ENCODE measurements at places on chromosomes 11 and 22.

DNA sequence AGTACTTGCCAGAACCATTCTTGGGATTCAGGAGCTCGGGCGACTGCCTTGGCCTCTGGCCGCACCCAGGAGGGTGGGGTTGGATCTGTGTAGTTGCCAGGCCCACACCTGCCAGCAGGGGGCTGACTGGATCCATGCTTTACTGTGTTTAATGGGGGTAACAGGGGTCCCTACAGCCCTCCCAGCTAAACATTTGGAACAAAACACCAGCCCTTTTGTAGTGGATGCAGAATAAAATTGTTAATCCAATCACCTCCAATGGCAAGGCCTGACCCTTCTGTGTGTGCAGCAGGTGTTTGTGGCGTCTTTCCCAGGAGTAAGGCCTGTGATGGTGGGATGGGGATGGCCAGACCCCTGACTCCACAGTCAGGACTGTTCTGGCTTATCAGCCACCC, 22.5 kb downstream of the SUN2 start:
- peak; percentile 72 for DNase-seq

GRCh38 chr11:17598700-17599459, 51.8 kb downstream of the OTOG start:
- DNase-seq = peak; percentile 82

DNA sequence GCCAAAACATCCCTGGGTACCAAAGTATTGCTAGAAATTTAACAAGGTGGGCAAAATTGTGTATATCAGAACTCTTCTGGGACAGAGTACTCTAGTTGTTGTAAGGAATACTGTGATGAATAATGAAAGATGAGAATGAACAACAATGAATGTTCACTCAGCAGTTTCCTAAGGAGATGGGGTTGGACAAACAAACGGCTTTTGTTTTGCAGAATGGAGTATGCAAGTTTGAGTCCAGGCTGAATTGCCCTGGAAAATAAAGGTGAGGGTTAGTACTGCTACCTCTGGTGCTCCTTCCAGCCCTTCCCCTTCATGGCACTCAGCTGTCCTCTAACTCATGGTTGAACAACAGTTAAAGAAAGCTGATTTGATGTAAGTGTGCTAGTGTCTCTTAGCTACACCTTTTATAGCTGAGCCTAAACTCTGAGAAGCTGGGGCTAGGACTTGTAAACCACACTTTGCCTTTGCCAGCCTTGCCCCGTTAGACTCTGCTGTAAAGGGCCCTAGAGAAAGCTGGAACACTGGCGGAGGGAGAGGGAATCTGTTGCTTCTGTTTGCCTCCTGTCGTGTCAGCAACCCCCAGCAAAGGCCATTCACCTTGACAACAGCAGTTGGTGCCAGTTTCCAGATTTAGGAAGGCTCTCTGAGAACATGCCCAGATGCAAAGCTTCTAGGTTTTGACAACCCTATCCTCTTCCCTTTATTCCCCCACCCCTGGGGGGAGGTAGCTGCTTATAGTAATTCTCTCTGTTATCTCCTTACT, 41.2 kb upstream of the POLD3 start:
- no peak for DNase-seq

DNA sequence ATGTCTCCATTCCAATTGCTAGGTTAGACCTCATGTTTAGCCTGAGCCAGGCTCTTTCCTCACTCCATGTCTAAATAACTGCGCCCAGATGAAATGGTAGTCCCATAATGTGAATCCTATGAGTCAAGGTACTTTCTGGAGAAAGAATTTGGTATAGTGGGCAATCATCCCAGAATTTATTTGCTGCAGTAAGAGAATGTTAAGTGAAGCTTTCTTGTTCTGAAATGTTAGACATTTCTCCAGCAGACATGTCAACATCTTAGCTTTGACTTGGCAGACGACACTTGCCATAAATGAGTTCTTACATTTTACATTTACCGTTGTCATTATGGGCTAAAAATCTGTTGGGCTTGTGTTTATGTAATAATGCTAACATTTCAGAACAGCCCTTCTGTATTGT, 165.2 kb downstream of the PGR start:
- DNase-seq = no peak

DNA sequence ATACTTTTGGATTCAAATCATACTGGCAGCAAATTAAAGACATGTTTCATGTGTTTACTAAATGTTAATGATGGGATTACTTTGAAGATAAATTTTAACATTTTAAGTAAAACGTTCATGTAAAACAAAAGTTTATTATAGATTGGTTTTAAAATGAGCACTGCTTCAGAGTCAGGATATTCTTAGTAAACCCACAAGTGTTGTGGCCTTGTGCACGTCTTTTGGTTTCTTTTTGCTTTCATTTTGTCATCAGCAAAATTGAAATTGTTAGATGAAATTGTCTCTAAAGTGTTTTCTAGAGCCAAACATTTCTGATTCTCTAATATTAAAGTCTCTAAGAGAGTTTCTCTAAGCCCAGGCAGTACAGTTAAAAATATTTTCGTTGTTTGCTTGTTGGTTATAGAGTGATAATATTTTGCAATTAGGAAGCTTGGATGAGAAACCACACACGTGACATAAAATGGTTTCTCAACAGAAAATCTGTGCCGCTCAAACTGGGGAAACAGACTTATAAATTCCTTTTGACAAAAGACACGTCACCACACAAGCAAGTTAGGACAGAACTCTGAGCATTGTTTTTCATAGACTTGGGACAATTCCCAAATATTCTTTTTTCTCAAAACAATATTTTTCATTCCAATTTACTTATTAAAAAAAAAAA, 164.4 kb downstream of the TEAD1 start:
- DNase-seq = no peak

All from hematopoietic multipotent progenitor cell treated with erythropoietin and hydrocortisone succinate and interleukin-3 and kit ligand, for 4 days (in vitro differentiated cells).